ENCODE measurements at places on chromosomes 1 and 21.

GRCh38 chr1:21932127-21932526 lies 5.0 kb downstream of the HSPG2 start:
- DNase-seq: no peak

- DNase-seq: no peak
These were observed 12.5 kb downstream of the RPS6KA1 start for GRCh38 chr1:26541816-26542711.

DNA sequence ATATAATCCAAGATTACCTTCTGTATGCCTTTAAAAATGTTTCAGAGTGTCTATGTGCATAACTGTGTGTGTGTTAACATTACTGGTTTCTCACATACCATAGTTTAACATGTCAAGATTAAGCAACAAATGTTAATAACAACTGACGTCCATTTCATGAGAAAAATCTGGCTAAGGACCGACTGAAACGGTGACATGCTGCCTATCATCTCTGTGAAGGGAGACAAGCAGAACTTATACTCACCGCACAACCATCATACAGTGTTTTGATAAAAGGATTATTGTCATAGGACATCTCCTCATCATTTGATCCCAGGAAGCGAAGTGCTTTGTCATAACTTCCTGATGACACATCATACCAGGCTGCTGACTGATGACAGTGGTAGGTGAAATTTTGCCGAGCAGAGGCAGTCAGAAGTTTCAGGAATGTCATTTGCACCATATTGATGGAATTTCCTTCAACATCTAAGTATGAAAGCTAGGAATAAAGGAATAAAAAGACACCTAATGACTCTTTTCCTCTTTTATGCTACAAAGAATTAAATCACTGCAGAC lies 228.8 kb downstream of the COL11A1 start:
- DNase-seq: no peak

GRCh38 chr1:86356247-86356646 lies 39.9 kb downstream of the ODF2L start:
- DNase-seq: no peak

DNA sequence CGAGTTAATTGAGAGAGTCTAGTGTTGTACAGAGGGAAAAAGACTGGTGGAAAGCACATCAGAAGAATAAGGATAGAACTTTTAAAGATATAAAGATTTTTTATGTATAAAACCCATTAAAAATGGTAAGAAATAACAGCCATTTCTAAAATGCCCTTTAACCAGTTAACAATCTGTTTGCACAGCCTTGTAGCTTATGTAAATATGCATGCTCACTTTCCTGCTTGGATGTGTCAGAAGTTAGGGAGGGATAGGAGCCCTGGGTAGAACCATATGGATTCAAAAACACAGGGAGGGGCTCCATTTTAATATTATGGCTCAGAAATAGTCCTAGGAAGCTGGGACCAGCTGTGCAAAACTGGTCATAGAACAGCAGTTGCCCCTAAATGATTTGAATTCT lies 4.5 kb upstream of the EDEM3 start:
- no peak for DNase-seq

DNA sequence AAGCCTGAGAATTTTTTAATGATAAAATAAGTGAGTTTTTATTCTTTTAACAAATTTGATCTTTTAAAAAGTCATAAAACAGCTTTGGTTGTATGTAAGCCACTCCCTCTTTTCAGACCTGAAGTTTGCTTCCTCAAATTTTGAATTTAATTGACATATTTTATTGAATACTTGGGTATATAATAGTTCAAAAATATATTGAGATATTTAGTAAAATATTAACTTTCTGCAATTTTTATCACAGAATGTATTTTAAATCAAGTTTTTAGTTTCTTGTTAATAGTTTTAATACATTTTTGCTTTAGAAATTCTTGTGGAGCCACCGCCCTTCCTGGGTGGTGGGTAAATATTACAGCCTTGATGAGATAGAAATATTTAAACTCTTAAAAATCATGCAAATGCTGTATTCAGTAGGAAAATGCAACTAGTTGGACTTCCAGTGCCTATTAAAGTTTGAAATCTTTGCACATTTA lies 867 bp downstream of the PTPRC start:
- DNase-seq: no peak

GRCh38 chr1:13929313-13929712 lies 229.3 kb downstream of the PRDM2 start:
- DNase-seq: no peak

DNA sequence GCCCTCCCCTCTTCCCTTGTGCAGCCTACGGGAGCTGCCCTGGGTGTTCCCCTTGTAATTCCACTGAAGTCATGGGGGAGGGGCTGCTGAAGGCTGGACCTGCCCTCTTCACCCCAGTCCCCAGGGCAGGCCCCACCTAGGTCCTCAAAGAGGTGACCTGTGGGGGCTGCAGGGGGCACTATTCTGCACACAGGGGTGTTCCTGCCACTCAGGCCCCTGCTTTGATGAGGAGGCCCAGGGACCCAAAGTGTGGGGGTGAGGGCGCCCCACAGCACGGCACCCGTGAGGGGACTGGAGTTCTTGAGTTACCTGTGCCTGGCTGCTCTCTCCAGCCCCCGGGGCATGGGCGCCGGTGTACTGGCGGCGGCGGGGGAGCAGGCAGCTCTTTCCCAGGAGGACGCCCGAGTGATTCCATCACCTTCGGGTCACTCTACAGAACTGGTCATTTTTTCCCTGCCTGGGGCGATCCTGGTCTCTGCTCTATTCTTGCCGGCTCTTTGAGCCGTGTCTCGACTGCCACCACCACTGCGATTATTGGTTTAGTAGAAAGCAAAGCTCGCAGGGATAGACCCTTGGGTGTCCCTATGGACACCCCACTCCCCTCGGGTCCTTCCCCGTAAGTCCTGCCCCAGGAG lies 6.9 kb upstream of the PRDM16 start:
- no peak for DNase-seq
